Stimulated activated CD8-positive, alpha-beta memory T cell treated with anti-CD3 and anti-CD28 coated beads, Interleukin-7, amount 100 ng/mL, for 1 hour (primary cell): ENCODE measurements at places on chromosomes 13 and 19.

DNA sequence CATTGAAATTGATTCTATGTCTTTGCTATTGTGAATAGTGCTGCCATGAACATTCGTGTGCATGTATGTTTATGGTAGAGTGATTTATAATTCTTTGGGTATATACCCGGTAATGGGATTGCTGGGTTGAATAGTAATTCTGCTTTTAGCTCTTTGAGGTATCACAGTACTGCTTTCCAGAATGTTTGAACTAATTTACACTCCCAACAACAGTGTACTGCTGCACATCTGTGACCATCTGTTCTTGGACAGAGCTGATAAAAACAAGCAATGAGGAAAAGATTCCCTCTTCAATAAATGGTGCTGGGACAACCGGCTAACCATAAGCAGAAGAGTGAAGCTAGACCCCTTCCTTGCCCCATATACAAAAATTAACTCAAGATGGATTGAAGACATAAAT lies 231.0 kb downstream of the MYO16 start:
- DNase-seq: no peak

GRCh38 chr13:112446867-112447266 lies 70.7 kb downstream of the SPACA7 start:
- no peak for DNase-seq

DNA sequence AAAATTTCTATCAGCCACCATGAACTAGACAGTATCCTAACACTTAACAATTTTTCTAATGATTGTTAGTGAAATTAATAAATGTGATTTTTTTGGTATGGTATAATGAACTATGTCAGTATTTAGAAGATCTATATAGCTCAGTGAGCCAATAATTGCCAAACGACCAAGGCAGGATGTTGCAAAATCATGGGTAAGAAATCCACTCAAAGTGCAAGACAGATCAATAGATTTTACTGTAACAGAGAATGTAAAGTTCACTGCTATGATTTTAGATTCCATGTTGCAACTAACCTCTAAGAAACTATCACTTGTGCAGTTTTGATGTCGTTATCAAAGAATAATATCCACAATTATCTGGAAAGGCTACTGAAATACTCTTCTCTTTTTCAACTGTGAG lies 44.0 kb upstream of the MYCBP2 start:
- DNase-seq: no peak

DNA sequence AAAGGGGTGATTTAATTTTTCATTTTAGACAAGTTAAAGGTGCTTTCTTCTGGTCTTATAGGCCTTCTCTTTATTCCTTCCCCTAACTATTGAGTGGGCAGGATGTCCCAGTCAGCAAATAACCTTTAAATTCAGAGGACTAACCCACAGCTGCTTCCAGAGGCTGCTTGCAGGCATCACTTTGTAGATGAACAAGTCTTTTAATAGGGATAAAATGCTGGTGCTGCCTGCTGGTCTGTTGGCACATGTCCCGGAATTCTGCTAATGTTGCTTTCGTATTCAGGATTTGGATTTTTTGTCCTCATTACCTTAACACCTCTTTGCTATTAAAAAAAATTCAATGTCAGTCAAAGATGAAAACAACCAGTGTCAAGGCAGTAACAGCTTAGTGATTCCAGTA lies 132.7 kb upstream of the KL start:
- DNase-seq: no peak

DNA sequence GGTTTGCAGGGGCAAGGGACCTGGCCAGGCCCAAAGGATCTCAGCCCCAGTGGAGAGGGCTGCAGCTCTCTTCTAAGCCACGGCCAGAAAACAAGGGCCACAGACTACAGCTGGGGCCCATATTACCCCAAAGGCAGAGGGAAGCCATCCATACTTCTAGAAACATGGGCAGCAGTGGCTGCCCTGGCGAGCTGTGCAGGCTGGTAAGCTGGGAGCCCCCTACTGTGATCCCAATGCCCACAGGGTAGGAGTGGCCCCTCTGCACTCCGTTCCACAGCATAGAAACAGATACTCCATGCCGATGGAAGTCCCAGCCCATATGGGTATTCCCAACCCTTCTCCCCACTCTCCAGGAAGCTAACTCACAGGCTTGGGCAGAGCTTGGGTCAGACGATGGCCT lies 25.1 kb downstream of the VSTM2B start:
- DNase-seq: no peak

GRCh38 chr13:48181482-48182145 lies 51.4 kb upstream of the ITM2B start:
- DNase-seq: no peak

DNA sequence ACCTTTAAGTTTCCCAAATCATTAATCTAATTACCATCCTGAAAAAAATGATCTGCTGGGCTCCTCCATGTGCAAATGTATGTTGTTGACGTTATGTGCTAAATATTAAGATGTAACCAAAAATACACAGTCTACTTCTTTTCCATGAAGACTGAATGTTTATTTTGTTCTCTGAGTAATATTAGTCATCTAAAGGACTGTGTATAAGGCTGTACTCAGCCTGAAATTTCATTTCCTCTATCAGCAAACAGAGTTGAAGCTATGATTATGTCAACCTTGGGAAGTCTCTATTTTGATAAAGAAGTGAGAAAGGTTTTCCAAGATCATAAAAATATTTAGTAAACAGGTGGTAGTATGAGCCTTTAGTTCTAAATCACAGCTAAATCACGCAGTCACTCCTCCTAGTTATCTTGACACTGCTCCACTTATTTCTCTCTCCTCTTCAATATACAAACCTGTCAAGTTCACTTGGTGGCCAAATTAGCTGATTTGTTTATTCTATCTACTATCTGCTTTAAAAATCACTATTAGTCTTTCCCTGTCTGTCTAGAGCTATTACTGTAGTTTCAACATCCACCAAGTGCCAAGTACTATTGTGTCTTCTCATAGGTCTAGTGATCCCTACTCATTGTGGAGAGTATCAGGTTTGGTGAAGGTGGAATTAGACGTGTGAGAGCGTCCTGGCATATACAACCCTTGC lies 211.7 kb upstream of the STARD13 start:
- no peak for DNase-seq

GRCh38 chr13:72782717-72783116 lies 784 bp downstream of the PIBF1 start:
- no peak for DNase-seq

DNA sequence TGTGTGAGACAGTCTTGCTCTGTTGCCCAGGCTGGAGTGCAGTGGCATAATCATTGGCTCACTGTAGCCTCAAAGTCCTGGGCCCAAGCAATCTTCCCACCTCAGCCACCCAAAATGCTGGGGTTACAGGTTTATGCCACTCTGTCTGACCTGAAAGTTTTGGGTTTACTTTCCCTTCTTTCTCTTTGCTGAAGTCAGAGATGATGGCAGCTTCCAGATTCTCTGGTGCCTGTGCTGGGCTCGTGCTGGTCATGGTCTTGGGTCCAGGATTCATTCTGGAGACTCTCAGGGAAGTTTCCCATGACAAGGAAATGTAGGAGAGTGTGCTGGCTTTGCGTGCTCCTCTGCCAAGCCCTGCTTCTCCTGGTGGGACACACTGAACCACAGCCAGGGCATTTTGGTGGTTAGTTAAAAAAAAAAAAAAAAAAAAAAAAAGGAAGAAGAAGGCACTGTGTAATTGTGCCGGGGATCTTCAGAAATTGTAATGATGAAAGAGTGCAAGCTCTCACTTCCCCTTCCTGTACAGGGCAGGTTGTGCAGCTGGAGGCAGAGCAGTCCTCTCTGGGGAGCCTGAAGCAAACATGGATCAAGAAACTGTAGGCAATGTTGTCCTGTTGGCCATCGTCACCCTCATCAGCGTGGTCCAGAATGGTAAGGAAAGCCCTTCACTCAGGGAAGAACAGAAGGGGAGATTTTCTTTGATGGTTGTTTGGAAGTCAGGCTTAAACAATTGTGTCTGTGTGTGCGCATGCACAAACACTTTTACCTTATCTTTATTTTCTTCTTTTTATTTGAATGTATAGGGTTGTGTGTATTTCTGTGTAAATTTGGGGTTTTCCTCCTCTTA lies at the start of gene ALOX5AP:
Gene ALOX5AP (plus strand): TSS at position 519 of the 847 bp plus-strand sequence. CDS start 63 bp downstream, at position 582.
- no peak for DNase-seq
